SIG-M5 (cell line): ENCODE measurements at places on chromosomes 5 and 9.

DNA sequence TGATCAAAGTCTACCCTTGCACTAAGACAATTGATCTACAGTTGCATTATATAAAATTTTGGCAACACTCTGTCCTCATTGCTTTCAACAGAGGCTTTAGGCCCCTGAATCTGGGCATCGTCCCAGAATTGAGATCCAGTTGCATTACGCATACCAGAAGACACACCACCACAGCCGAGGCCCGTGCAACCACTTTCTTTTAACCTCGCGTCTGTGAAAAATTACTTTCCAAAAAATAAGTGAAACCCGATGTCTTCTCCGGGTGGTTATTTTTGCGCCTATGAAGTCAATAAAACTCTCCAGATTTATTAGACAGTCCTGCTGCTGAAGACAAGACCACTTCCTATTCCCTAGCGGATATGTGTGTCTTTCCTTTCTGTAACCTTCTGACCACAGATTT, 52.1 kb upstream of the NFIB start:
- no peak for DNase-seq

DNA sequence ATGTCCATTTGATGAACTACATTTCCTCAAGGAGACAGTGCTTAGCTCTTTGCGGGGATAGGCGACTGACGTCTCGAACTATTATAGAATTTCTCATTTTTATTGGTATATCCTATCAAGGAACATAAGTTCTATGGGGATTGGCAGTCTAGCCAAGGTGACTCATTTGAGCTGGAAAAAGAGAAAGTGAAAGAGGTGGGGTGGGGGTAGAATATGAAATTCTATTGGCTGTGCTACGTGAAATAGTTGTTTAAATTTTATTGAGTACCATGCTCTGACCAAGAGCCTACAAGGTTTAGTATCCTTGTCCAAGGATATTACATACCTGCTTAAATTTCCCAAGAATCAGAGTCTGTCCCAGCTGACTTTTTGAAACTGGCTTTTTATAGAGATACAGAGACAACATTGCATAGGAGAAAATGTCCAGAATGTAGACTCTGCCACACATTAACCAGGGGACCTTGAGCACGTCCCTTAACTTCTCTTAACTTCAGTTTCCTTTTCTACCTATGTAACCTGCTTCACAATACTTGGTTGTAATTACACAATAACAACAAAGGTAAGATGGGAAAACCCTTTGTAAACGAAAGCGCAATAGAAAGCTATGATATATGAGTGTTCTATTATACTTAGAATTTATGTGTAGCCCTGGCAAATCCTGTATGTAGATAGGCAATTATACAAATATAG, 226.4 kb upstream of the WWC1 start:
- no peak for DNase-seq

DNA sequence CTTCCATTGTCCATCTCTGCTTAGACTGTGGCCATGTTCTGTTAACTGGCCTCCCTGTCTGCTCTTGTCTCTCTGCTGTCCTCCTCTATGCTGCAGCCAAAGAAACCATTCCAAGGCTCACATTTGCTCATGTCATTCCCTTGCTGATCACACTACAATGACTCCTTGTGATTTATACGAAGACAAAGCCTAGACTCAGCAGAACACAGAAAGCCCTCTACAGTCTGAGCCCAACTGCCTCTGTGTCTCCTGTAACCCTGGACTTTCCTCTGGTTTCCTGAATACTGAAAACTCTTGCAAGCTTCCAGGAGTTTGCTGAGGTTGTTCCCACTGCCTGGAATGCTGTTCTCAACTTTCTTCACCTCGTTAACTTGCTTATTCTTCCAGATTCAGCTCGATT, 191.8 kb downstream of the TMEM38B start:
- no peak for DNase-seq

DNA sequence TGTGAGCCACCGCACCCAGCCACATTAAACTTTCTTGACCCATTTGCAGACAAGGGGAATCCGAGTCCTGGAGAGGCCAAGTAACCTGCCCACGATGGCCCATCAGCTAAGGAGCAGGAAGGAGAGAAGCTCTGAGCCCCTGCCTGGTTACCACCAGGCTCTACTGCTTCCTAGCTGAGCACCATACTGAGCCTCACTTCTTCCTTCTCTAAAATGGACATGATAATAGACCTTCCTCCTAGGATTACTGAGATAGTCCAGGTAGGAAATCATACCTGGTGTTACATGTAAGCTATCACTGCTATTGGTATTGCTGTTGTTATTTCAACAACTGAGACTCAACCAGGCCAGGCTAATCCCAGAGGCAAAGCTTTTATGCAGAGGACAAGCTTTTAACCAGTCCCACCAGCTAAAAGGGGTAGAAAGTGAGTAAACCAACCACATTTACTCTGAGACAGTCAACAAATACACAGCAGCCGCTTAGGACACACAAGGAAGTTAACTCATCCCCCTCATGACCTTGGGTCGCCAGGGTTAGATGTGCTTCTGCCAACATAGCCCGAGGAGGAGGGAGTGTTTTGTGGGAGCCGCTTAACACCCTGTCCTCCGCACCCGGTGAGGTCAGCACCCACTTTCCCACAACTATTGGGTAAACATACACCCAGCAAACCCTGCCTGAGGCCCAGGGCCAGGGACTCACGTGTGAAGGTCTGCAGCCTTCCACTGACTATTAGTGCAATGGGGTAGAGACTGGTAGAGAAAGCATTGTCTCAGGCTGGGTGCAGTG, 20.6 kb upstream of the PTGES start:
- DNase-seq = no peak

GRCh38 chr9:123339666-123340510, 16.1 kb upstream of the CRB2 start:
- DNase-seq = no peak

- DNase-seq = no peak
Observed at GRCh38 chr5:134736173-134736812, 2.1 kb upstream of the CAMLG start.
